ENCODE measurements at places on chromosomes 3 and 15.

DNA sequence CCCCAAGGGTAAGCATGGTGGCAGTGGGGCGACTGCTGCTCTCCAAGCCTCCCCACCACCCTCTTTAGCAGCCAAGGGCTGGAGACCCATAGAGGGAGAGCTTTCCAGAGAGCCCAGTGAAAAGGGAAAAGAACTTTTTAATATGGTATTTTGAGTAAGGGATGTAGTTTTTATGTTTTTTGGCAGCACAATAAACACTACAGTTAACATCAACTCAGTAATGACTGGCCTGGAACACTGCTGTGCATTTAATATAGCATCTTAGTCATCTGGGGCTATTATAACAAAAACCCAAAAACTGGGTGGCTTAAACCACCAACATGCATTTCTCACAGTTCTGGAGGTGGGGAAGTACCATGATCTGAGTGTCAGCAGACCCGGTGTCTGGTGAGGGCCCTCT, 495.8 kb downstream of the GABRG3 start:
- no peak for DNase-seq

DNA sequence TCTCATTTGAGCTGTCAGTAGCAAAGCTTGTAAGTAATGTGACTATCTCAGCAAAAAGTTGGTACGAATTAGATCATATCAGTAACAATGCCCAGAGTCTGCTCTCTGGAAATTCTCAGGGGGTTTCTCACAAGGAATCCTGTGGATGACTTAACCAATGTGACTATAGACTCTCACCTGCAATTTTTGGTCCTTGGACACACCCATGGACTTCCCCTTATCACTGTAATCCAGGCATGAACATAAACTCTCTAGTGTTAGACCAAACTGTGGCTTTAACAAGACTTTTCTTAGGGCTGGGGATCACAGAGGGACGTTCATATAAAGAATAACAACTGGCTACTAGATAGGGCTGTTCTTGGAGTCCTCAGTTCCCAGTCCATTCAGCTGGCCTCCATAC, 3.9 kb upstream of the ZNF80 start:
- no peak for DNase-seq

DNA sequence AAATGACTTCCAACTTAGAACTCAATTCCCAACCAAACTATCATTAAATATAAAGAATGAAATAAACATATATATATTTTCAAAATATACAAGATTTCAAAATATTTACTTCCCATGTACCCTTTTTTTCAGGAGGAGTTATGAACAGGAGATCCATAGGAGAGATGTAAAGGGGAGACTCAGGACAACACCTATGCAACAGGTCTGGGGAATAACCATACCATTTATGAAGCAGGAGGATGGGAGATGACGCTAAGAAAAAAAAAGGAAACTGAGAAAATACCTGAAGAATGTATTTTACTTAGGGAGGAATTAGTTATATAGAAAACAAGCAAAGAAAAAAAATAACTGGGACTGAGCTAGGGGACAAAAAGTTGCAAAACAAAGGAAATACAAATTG, 23.8 kb downstream of the INTS14 start:
- DNase-seq = no peak

DNA sequence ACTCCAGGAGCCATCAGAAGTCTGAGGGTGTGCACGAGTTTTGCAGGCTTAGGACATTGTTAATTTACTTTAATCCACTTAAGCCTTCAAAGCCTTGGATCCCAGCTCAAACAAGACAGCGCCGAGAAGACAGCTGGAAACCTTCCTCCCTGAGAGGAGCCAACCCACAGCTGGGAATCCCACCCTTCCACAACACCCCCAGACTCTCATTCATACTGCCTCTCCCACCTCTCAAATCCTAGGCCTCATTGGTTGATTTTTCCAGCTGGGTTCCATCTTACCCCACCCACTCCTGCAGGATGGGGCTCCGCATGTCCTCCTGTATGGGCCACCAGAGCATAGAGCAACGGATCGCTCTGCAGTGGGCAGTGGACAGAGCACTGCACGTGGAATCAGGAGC, 80.4 kb downstream of the SEMA5B start:
- DNase-seq = no peak

DNA sequence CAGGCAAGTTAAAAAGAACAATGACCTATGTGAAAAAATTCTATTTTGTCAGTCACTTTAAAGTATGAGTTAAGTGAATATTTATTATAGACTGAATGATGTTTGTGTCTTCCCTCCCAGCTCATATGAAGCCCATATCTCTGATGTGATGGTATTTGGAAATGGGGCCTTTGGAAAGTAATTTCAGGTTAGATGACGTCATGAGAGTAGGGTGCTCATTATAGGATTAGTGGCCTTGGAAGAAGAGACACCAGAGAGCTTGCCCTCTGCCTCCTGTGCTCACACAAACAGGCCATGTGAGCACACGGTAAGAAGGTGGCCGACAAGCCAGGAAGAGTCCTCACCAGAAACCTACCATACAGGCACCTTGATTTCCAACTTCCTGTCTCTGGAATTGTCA, 138.8 kb upstream of the TNIK start:
- DNase-seq = no peak

GRCh38 chr3:53970661-53971060, 79.0 kb upstream of the SELENOK start:
- DNase-seq = no peak
